SK-MEL-5 (cell line): ENCODE measurements at places on chromosomes 1 and 21.

GRCh38 chr1:67489643-67490042 is 59.4 kb upstream of the SERBP1 start:
- DNase-seq, result peak; percentile 44

DNA sequence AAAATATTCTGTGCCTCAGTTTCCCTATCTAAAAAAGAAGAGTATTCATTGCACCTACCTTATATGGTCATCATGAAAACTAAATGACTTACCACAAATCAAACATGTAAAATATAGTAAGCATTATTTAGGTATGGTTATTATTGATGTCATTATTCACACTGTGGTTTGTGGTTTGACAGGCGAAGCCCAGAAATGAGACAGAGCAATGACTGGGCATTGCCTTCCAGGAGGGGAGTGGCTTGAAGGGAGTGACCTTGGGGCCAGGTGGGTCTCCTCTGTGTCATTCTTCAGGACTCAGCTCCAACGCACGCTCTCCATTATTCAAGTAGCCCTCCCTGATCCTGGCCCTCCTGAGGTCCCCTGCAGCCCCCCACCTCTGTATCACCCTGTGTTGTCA is 133.7 kb downstream of the DMRTA2 start:
- DNase-seq, result no peak

- DNase-seq, result peak; percentile 79
Measured at GRCh38 chr21:34941162-34941561, 107.9 kb downstream of the RUNX1 start.

- DNase-seq, result no peak
Measured at GRCh38 chr1:234386122-234386521, 12.9 kb downstream of the COA6 start.

- DNase-seq, result no peak
Measured at GRCh38 chr21:27498025-27498424, 531.1 kb upstream of the ADAMTS5 start.

DNA sequence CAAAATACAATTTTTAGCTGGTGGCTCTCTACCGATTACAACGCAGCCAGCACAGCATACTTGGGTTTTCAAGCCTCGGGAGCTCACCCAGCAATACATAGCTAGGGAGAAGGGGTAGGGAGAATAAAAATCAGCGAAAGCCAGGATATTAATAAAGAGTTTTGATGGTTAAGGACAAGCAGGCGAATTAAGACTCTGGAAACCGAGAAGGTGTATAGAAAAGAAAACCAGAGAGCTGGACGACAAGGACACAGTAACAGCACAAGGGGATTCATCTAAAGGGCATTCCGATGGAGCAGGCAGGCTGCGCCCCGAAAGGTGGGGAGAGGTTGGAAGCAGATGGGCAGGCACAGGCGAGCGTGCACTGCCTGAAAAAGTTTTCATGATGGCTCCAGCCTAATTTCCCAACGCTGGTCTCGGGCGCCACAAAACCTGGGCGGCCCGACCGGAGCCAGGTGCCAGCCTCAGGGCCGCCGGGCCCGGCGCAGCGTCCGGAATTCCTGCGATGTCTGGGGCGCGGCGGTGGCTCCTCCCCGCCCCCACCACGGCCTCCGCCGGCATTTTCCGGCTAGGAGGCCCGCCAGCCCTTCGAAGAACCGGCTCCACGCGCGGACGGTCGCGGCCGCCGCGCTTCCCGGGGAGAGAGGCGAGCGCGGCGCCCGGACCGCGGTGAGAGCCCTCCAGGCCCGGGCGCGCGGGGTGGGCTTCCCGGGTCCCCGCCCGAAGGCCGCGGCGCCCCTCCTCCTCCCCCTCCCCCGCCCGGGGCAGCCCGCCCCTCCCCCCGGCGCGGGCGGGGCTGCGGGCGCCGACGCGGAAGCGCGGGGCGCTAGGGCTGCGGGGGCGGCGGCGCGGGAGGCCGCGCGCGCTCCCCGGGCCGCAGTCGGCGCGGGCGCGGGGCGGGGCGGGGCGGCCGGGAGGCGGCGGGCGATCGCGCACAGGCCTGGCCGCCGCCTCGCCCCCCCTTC is 774 bp upstream of the DYRK1A start:
- peak; percentile 55 for DNase-seq

DNA sequence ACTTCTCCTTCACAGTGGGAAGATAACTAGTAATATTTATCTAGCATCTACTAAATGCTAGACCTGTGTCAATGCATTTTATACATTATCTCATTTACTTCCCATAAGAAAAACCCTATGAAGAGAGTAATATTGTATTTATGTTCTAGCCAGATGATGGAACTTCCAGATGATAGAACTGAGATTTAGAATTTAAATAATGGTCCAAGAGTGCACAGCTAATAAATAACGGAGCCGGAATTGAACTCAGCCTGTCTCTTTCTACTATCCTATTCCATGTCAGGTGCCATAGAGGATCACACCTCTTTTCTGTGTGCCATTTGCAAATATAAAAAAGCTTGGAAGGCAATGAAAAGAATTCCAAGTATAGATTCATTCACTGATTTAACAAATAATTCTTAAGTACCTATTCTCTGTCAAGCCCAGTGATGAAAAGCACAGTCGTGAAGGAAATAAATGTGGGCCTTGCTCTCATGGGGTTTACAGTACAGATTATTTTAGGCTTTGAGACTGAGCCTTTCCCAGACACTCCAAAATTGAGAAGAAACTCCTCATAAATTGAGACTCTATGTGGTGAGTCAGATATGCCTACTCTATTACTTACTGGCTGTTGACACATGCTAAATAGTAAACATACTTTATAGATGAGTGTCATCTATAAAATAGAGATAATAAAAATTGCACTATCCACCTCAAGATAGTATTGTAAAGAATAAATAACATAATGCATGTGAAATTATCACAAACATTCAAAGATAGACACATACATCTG is 378.0 kb upstream of the PRMT6 start:
- no peak for DNase-seq

DNA sequence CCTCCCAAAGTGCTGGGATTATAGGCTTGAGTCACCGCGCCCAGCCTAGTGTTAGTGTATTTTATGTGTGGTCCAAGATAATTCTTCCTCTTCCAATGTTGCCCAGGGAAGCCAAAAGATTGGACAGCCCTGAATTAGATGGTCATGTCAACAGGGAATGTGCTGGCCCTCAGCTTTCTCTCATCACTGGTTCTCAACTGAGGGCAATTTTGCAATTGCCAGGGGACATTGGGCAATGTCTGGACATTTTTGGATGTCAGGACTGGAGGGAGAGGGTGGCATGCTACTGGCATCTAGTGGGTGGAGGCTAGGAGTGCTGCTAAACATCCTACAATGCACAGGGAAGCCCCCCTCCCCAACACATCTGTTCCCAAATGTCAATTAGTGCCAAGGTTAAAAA is 95.0 kb downstream of the LAMC2 start:
- DNase-seq, result peak; percentile 34

GRCh38 chr1:201006450-201006849 is 17.1 kb downstream of the KIF21B start:
- no peak for DNase-seq

GRCh38 chr1:10319750-10320149 is 79.1 kb upstream of the PGD start:
- DNase-seq, result no peak

DNA sequence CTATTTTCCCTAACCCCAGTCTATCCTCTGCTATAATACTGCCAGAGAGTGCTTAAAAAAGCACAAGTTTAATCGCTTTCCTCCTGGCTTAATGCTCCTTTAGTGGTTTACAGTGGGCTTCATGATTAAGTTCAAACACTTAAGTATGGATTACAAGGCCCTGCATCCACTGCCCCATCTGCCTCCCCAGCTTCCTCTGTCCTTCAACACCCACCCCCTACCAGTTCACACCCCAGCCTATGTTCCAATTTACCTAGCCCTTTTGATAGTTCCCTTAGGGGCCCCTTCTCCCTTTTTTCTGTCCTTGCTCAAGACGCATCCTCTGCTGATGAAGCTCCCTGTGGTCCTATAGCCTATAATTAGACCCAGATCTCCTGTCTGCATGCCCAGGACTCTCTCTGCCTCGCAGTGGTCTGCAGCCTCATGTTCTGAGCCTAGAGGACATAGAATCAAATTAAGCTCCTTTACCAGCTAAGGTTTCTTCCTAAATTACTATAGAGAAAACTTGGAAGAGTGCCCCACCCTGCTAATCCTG is 212.5 kb downstream of the FGGY start:
- DNase-seq, result no peak

- DNase-seq, result no peak
Measured at GRCh38 chr1:161803181-161803580, 37.1 kb downstream of the ATF6 start.

- no peak for DNase-seq
Measured at GRCh38 chr1:172177849-172178248, 242.6 kb upstream of the C1orf105 start.

DNA sequence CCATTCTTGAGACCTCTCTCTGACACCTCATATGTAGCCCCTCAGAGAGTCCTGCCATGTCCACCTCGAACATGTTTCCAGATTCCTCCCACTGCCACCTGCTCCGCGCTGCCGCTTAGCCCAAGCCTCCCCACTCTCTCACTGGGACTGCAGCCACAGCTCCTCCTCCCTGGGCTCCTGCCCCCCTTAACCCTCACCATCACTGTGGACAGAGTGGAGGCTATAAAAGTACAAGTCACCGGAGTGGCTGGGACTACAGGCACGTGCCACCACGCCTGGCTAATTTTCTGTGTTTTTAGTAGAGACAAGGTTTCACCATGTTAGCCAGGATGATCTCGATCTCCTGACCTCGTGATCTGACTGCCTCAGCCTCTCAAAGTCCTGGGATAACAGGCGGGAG is 77.0 kb downstream of the VWA5B1 start:
- no peak for DNase-seq

GRCh38 chr1:220732137-220732536 is 16.0 kb upstream of the MTARC2 start:
- no peak for DNase-seq

GRCh38 chr1:218694636-218695035 is 349.5 kb downstream of the TGFB2 start:
- DNase-seq, result no peak

GRCh38 chr1:4064150-4064889 is 164.2 kb upstream of the C1orf174 start:
- DNase-seq, result no peak

- DNase-seq, result no peak
Measured at GRCh38 chr1:214126697-214127146, 138.9 kb downstream of the PROX1 start.

DNA sequence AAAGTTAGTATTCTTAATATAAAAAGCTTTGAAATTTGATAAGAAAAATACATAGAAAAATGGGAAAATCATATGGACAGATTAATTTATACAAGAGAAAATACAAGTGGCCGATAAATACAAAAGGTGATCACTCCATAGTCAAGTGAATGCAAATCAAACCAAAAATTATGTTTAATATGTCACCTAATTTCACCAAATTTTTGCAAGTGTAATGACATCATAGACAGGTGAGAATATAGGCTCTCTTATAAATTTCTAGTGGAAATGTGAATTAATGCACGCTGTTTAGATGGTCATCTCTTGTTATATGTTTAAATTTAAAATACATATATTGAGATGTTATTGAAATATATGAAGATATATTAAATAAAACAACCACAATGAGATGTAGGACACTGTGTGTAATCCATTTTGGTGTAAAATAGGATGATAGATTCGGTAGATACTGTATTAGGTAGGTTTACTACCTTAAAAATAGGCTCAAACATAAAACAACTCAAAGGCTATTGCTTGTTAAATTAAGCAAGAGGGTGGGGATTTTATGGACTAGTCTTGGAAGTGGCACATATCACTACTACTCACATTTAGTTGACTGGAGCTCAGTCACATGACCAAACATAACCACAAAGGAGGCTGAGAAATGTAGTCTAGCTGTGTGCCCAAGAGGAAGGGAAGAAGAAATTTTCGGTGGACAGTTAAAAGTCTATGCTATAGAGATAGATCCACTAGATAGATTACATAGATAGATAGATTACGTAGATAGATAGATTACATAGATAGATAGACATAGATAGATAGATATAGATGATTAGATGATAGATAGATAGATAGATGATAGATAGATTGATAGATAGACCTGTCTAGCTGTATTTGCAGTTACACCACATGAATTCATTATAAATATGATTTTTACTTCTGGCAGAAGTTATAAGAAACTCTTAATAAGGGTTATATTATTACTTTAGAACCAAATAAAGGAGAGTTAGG is 9.2 kb downstream of the INSL5 start:
- no peak for DNase-seq

GRCh38 chr1:10101929-10102328 is 69.2 kb downstream of the UBE4B start:
- no peak for DNase-seq

- DNase-seq, result no peak
Measured at GRCh38 chr1:193437785-193438184, 251.4 kb upstream of the B3GALT2 start.

- peak; percentile 28 for DNase-seq
Measured at GRCh38 chr1:180636138-180636537, 4.3 kb downstream of the XPR1 start.

DNA sequence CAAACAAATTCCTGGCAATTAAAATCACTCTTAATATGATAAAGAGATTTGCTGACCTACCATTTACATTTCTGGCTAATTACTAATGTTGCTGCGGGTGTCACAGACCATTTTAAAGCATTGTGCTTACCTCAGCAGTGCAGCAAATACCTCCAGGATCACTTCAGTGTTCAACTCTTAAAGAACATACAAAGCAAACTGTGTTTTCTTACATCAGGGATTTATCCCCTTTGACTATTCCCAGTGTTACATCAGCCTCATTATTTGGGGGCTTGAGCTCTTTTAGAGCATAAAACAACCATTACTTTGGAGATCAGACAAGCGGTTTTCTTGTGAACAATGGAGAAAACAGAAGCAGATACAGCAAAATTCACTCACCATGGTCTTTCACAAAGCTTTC is 185.4 kb downstream of the LYPLAL1 start:
- DNase-seq, result peak; percentile 6

GRCh38 chr1:221827307-221827642 is 85.4 kb upstream of the DUSP10 start:
- DNase-seq, result peak; percentile 65

DNA sequence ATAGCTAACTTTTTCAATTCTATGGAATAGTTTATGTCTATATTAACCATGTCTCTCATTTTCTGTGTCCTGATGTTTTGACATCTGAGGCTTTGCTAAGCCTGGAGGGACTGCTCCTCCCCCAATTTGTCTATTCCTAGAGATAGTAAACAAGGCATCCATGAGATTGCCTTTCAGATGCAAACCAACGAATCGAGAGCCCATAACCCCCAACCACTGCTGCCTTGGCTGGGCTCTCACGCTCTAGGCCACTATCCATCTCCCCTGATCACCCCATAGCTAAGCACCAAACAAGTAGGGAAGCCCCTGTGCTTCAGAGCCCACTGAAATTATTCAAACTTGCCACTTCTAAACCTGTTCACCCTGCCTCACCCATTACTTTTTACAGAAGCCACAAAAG is 437.7 kb downstream of the SETD4 start:
- DNase-seq, result no peak

- no peak for DNase-seq
Measured at GRCh38 chr1:89608984-89609725, 23.8 kb upstream of the LRRC8C start.
